ENCODE measurements at places on chromosomes 5 and 9.

DNA sequence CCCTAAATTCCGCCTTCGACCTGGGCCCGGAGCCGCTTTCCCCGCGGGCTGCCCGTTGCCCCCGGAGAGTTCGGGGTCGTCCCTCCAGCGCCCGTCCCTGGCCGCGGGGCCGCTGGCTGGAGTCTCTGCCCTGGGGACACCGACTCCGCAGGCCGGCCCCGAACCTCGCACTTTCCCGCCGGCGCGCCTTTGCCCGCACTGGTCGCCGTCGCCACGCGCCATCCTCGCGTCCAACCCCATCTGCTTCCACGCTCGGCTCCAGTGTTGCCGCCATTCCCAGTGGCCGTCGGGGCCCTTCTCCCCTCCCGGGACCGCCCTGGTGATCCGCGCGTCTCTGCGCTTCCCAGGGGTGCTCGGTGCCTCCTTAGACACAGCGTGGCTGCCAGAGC is 11.0 kb downstream of the LHX3 start:
- no peak for DNase-seq

- DNase-seq: no peak
Measured at GRCh38 chr5:59003124-59003523, 420.2 kb downstream of the RAB3C start.

DNA sequence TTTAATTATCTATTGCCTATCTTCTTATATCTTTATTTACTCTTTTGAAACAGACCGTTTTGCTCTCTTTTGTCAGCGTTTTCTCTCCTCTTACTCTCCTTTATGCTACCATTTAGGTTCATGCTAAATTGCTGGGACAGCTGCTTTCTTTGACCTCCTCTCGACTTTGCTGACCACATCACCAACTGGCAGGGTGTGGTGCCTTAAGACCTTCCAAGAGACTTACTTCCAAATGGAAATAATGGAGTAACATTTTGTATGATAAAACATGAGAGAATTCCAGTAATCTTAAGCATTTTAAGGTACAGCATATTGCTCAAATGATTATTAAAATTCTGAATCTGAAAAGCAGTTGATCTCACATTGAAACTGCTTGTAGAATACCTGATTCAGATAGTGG is 71.5 kb upstream of the MEF2C start:
- no peak for DNase-seq

- DNase-seq: peak; percentile 85
Measured at GRCh38 chr5:149633476-149634350, 52.4 kb downstream of the ARHGEF37 start.

Data from SW480 (cell line).